NCI-H1048 (cell line): ENCODE measurements at places on chromosomes 13 and 19.
A peak's percentile ranks its signal among the peaks of the same experiment; 100 is the strongest.

DNA sequence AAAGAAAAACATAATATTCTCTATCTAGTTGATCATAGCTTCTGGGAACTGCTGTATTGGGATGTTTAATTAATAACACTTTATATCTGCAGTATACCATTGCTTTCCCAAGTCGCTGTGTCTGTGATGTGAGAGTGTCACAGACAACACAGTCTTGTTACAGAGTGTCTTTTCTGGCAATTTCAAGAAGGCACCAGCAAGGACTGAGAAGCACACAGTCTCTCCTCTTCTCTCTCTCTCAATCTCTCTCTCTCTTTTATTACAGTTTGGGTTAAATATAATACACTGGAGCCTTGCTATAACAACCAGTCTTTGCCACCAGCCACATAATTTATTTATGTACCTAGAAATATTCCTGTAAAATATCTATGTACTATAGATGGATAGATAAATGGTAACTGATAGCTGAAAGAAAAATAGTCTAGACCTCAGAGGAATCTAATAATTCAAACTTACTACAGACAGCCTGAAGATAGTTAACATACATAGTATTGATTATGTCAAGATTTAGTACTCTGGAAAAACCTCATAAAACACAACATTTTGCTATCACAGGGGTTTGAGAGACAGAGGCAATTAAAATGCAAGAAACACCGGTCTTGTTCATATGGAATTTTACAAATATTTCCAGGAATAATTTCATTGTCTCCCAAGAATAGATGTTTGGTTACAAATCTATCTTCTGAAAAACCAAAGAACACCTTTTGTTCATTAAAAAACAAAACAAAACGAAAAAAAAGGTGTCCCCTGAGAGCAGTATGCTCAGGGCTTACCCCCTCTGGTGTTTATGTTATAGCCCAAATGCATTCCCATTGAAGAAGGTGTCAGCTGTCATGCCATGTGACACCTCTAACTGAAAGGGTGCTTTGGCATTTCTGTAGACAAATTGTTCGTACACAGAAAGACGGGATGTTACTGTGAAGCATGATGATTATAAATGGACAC is 507.8 kb downstream of the TBC1D4 start:
- DNase-seq = no peak

DNA sequence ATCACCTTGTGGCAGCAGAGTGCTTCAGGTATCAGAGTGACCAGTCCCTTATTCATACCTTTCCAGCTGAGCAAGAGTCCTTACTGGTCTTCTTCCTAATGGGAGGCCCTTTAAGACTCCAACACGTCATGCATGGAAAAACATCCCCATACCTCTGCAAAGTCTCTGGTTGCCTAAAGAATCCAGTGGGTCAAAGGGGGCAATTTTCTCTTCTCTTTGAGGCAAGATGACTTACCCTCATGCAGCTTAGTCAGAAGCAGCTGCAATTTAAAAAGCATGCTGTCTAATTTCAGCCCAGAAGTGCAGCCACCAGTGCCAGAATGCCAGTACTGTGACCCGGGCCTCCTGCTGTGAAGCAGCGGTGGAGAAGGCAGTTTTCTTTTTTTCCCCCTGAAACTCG is 18.7 kb downstream of the PPP5C start:
- DNase-seq = no peak

- DNase-seq = no peak
These were observed 53.8 kb downstream of the SLC6A16 start for GRCh38 chr19:49271080-49271753.

DNA sequence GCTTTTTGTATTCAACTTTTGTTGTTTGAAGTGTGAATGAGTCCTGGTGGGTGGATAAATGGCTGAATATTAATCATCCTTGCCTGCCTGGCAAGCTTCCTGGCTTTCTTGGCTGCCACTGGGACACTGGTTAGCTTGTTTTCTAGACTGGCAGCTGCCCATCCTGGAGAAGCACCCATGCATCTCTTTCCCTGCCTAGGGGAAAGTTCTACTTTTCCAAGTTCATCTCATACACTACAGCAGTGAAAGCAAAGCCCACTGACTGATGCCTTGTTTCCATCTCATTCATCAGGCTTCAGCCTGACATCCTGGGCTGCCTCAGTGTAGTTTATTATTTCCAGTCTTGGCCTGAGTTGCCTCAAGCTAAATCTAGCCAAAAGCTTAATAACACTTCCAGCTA is 244.8 kb downstream of the PCDH20 start:
- no peak for DNase-seq

- no peak for DNase-seq
These were observed 12.6 kb upstream of the SIGLEC6 start for GRCh38 chr19:51544038-51544437.

DNA sequence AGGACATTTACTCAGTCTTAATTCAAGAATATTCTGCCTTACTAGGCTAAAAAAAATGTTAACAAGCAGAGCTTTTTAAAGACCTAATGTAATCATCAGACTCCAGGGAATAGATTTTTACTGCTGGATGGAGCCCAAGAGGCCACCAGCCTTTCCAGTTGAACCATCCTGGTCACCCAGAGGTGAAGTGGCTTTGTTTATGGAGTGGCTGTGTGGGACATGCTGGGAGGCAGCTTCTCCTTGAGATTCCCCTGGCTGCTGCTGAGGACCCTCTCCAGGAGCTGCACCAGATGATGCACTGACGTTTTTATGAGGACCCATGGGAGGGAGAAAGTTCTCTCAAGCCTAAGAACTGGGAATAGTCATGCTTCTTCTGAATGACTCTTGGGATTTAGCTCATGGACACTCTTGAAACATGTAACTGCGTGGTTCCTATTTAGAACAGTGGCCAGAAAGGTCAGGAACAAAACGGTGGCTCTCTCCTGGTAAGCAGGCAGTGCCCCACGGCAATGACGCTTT is 205.9 kb upstream of the MIR17HG start:
- no peak for DNase-seq

DNA sequence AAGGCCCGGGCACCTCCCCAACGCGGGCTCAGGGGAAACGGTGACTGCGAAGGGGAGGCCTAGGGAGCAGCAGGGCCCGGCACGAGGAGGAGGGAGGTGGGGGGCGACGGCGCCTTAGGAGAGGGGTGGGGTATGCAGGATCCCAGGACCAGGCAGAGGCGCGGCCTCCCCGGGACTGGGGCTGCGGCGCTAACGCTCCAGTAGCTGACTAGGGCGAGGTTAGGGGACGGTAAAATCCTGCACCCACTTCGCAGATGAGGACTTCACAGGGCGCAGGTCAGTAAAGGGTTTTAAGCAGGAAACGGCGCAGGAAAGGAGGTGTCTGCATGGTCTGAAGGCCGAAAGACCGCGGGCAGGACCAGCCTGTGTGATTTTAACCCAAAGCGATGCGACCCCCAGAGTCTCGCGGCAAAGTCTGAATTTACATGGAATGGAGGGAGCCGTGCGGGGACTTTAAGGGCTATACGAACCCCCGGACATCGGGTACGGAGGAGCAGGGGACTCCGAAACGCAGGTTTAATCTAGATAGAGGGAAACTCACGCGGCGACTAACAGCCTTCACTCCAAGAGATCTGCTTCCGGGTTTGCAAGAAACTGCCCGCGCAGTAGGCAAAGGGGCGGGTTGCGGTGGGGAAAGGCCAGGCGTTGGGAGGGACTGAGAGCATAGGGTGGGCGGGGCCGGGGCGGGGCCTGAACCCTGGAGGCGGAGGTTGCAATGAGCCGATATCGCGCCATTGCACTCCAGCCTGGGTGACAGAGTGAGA is at the start of gene ZNF665:
ZNF665 (minus strand) TSS at position 588 of the 764 bp plus-strand sequence. CDS start 10,460 bp downstream, outside the sequence.
- DNase-seq = peak; percentile 50

DNA sequence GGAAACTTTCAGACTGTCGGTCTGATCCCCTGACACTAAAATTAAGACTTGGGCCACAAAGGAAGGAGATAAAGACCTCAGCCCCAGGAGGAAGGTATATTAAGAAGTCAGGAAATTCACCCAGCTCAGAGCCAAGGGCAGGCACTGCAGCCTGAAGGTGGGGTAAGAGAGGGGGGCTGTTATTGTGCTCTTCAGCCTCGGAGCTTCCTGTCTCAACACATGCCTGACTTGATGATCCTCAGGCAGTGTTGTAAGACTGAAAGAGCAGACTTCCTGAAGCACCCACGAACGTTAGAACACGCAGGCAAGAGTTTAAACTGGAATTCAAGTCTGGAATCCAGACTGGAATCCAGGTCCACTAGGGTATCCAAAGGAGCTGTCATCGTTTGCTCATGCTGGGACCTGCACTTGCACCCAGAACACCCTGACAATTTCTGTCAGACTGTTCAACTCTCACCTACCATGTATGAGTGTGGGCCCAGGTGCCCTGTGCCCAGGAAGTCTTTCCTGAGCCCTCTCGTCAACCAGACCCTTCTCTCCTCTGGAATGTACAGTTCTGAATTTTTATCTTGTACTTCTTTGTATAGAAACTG is 10.7 kb upstream of the FLT1 start:
- no peak for DNase-seq

DNA sequence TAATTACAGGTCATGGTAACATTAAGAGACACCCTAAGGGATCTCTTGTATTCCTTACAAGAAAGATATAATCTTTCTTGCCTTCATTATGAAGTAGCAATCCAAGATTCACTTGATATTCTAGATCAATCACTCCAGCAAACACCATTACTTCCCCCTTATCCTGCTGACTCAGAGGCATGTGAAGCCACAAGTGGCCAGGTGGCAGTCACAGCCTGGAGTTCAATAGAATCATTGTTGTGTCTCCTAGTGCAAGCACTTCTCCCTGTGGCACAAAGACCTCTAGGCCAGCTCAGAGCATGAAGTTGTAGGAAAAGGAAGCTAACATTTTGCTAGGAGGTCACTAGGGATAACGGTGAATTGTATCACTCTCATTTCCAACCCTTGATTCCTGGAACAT is 864.3 kb upstream of the ATXN8OS start:
- no peak for DNase-seq

GRCh38 chr19:29364224-29364726 is 151.3 kb upstream of the UQCRFS1 start:
- DNase-seq = no peak

GRCh38 chr13:110535526-110535925 is 26.0 kb downstream of the RAB20 start:
- no peak for DNase-seq

- DNase-seq = no peak
These were observed 6.1 kb upstream of the FXYD3 start for GRCh38 chr19:35109395-35110112.

DNA sequence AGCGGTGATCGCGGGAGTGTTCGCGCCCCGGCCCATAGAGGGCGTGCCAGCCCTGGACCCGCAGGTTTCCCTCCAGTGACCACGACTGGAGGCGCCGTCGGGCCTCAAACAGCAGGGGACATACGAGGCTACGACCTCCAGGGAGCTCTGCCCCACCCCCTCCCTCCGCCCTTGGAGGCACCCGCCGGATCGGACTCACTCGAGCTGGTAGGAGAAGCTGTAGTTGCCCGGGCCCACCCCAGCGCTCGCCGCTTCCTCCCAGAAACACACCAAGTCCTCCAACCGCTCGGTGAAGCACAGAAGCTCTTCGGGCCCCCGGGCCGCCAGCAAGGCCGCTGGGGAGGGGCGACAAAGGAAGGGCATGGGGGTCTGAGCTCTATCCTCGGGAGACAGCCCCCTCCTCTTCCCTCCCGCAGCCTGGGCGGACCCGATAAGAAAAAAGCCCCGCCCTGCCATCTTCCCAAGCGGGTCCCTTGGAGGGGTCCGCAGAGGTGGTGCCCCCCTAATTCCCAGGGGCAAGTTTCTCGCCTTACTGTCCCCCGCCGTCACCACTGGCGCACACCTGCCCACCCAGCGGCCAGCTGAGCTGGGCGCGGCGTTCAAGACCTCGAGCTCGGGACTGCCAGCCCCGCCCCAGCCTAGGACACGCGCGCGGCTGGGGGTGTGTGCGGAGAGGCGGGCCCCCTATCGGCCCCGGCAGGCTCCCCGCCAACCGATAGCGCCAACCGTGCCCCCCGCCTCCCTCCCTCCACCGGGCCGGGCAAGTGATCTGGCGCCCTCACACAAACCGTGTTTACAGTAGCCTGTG is 1.0 kb downstream of the EPOR start:
- no peak for DNase-seq

DNA sequence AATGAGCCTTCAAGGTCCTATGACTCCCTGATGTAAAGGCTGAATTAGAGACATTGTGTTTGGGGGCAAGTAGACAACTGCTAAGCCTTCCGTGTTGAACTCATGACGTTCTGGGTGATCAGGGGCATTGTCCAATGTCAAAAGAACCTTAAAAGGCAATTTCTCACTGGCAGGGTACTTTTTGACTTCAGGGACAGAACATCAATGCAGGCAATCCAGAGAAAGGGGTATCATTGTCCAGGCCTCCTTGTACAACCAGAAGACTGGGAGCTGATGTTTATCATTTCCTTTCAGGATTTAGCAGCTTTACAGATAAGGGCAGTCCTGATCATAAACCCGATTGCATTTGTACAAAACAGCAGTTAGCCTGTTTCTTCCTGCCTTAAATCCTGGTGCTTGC is 25.0 kb upstream of the SMAD9 start:
- DNase-seq = no peak

GRCh38 chr13:59510386-59510785 is 653.3 kb downstream of the DIAPH3 start:
- DNase-seq = no peak

GRCh38 chr19:1327125-1327524 is 41.5 kb downstream of the EFNA2 start:
- no peak for DNase-seq

- no peak for DNase-seq
These were observed 122.2 kb downstream of the MAB21L1 start for GRCh38 chr13:35354285-35354684.
